ENCODE measurements at places on chromosomes 11 and 22. TPM values are rescaled to one million over a fixed set of nuclear protein-coding genes. Genes with fewer than 3 reads are reported as not detected.

RNF121 gene
- 42.9 TPM for polyA plus RNA-seq

DNA sequence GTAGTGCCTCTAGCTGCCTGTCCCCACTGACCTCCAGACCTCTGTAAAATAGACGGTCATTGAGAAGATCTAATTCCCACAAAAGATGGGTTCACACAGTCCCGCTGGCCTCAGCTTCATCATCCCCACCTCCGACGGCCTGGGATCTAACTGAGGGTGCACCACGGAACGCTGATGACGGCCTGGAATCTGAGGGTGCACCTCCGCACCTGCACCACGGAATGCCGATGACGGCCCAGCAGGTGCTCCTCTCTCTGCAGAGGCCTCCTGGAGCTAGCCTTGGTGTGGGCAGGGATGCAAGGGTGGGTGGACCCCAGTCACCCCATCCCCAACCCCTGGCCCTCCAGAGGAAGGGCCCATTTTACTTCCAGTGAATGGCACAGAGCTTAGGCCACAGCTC lies 77.3 kb downstream of the PHF21B start:
- H3K4me1 ChIP-seq: no peaks in the 10 kb centered on the region
- no peaks in the 10 kb centered on the region for H3K36me3 ChIP-seq
- H3K27me3 ChIP-seq: peaks cover 12% of the 10 kb centered on the region
- H3K4me3 ChIP-seq: no peak overlapping the region

DNA sequence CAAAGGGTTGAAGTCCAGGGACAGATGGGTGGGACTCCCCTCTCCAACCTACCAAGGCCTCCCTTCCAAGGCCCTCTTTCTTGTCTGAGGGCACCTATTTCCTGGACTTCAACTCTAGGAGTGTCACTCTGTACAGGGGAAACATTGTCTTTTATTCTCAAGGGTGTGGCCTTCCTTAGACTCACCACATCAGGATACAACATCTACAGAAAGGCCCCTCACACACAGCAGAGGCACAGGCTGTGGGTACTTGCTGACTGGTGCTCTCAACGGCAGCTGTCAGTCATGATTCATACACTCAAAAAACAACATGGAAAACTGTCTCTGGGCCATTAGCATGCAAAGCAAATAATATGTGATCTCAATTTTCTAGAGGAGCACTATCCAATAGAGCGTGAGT lies 78.0 kb downstream of the RCN1 start:
- H3K27me3 ChIP-seq: peaks cover 22% of the 10 kb centered on the region
- H3K36me3 ChIP-seq: no peaks in the 10 kb centered on the region
- no peak for DNase-seq
- no peak overlapping the region for H3K27ac ChIP-seq
- H3K4me1 ChIP-seq: no peaks in the 10 kb centered on the region
- H3K4me3 ChIP-seq: no peak overlapping the region

GRCh38 chr11:69000831-69001242 lies 12.2 kb downstream of the MRGPRF start:
- H3K27ac ChIP-seq: peak overlapping the region; percentile 23
- DNase-seq: no peak
- H3K36me3 ChIP-seq: peaks cover 7% of the 10 kb centered on the region
- H3K27me3 ChIP-seq: no peaks in the 10 kb centered on the region
- no peak overlapping the region for H3K4me3 ChIP-seq
- peaks cover 8% of the 10 kb centered on the region for H3K4me1 ChIP-seq

DNA sequence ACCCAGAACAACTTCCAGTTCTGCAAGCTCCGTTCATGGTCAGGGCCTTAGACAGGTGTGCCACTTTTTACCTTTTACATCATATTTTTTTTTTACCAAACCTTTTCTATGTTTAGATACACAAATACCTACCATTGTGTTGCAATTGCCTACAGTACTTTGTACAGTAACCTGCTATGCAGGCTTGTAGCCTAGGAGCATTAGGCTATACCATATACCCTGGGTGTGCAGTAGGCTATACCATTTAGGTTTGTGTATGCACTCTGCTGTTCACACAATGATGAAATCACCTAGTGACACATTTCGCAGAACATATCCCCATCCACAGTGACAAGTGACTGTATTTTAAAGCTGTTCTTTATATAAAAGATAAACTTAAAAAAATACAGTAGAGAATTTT lies 29.6 kb downstream of the APIP start:
- no peaks in the 10 kb centered on the region for H3K27me3 ChIP-seq
- H3K4me1 ChIP-seq: no peaks in the 10 kb centered on the region
- DNase-seq: no peak
- peaks cover 4% of the 10 kb centered on the region for H3K36me3 ChIP-seq
- no peak overlapping the region for H3K27ac ChIP-seq

DNA sequence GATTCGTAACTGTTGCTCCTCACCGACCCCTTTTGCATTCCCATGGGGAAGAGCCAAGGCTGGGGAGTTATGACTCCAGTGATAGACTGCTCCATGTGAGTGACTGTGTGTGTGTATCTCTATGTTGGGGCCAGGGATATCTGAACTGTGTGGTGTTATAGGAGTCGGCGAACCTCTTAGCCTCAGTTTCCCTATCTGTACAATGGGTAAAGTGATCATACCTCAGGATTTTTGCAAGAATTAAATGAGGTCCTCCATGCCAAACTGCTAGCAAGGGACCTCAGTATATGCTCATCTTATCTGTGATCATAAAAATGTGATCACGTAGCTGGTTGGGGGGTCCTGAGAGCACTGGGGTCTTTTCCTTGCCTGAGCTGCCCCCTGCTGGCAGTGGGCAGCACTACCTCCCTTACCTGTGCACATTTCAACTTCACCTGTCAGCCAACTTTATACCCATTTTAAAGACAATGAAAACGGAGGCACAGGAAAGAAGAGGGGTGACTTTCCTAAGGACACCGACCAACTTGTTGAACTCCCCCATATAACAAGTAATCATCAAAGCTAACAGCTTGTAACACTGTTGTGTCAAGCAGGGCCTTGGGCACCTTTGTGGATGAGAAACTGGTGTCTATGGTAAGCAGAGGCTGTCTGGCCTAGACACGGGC lies 1.4 kb upstream of the DPP3 start:
- H3K36me3 ChIP-seq: peaks cover 7% of the 10 kb centered on the region
- H3K27ac ChIP-seq: peak overlapping the region; percentile 90
- H3K27me3 ChIP-seq: no peaks in the 10 kb centered on the region
- peak overlapping the region; percentile 68 for H3K4me3 ChIP-seq

DDIAS gene
- 2.5 TPM for polyA plus RNA-seq

- no peak overlapping the region for H3K4me3 ChIP-seq
- H3K36me3 ChIP-seq: no peaks in the 10 kb centered on the region
- no peaks in the 10 kb centered on the region for H3K4me1 ChIP-seq
- DNase-seq: no peak
- H3K27ac ChIP-seq: no peak overlapping the region
Measured at GRCh38 chr11:92552942-92553341, 328.3 kb downstream of the FAT3 start.

DNA sequence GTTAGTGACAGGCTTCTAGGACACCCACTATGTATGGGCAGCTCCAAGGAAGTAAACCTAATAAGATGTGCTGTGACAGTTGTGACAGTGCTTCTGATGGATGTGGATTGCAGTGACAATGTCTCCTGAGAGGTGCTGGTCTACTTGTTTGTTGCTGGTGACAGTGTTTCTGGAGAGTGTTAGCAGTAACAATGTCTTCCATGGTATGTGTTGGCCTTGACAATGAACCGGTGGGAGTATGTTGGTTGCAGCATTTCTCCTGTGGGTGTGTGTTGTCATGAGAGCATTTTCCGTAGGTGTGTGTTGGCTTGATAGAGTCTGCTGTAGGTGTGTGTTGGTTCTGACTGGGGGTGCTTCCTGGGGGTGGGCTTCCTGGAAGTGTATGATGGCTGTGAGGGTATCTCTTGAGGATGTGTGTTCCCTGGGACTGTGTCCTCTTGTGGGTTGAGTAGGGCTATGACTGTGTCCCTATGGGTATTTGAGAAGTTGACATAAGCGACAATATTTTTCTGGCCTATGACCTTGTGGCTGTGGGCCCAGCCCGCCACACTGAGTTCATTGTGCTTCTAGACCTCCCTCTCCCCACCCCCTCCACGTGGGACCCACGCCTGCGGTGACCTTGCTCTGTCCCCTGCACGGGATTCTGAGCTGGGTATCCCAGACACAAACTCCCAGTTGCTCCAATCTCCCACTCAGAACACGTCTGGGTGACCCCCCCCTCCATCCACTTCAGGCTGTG lies 1.2 kb downstream of the DCHS1 start:
- peaks cover 59% of the 10 kb centered on the region for H3K27me3 ChIP-seq
- no peaks in the 10 kb centered on the region for H3K4me1 ChIP-seq
- peak; percentile 12 for DNase-seq
- H3K4me3 ChIP-seq: peak overlapping the region; percentile 50
